Esophagus squamous epithelium (tissue), 5 donors: ENCODE measurements at places on chromosomes 12 and 14.

GRCh38 chr14:92144708-92145107 is 22.9 kb downstream of the CPSF2 start:
- DNase-seq: no peak

DNA sequence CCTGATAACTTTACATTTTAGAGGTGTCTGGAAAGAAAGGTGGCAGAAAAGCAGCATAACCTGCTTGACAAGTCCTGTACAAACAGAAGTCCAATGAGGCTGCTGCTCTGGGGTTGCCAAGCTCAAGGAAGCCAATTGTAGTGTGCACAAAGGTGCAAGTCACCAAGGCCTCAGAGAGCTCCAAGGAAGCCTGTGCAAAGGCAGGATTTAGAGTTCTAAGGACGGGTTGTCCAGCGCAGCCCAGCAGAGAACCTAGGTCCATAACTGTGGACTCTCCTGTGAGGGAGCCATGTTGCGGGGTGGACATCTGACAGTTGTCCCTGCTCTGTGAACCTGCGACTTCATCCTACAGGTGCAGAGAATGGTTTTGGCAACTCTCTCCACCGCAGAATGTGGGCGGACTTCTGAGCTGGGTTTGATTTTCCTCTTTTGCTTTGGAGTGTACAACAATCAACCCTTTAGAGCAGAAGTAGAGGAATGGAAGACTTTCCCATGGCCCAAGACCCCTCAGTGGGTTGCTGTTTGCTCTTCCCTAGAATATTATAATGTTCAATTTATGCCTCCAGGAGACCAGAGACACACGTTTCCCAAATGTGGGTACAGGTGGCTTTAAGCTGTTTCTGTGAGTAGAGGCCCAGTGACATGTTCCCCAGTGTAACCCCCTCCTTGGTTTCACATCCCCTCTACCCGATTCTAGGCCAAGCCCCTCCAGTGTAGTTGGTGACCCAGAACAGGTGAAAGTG is 81.0 kb downstream of the ETV6 start:
- no peak for DNase-seq

DNA sequence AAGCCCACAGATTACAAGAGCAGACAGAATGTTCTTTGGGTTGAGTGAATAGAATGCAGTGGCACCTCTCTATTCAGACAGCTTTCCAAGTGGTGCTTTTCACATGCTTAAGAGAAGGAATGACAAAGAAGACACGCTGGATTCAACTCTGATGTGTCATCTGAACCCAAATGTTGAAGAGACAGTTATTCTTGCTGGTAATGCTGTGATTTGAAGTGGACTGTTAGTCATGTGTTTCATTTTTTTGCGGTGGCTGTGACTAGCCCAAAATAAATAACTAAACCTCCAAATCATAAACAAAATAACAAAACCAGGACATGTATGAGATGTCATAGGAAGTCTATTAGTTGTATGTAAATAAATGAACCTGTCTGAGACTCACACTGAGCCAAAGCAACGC is 391.8 kb upstream of the PRICKLE1 start:
- DNase-seq: no peak

GRCh38 chr12:52217223-52217622 is 15.8 kb upstream of the KRT7 start:
- no peak for DNase-seq

GRCh38 chr14:105442125-105442524 is 22.5 kb downstream of the MTA1 start:
- DNase-seq: no peak
